DMS153 (cell line): ENCODE measurements at places on chromosomes 5 and 9.
A peak's percentile ranks its signal among the peaks of the same experiment; 100 is the strongest.

- DNase-seq: peak; percentile 27
These were observed 349.9 kb downstream of the PIK3R1 start for GRCh38 chr5:68565427-68565826.

DNA sequence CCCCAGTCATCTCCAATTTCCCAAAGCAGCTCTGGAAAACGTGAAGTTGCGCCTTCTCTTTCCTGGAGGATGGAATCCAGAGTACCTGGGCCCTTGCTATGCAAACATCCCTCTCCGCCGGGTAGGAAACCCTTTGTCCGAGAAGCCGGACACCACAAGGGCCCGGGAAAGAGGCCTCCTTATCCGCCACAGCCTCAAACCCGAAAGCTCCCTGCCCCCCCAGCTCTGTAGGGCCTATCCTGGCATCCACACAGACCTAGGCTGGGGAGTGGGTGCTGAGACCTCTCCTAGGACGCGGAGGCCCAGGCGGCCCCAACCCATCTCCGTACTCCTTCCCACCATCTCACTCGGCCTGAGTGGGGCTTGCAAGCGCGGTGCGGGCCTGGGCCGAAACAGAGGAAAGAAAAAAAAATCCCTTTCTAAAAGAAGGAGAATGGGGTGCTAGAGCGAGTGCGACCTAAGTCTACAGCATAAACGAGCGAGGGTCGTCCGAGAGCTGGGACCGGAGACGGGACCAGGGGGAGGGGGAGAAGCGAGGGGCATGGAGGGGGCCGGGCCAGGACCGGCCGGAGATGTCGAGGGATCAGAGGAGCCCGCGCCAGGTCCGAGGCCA is 624 bp downstream of the FBXW11 start:
- DNase-seq: no peak

GRCh38 chr9:16873126-16873802 is 2.8 kb upstream of the BNC2 start:
- DNase-seq: no peak

GRCh38 chr5:82408033-82408432 is 129.9 kb upstream of the RPS23 start:
- no peak for DNase-seq

DNA sequence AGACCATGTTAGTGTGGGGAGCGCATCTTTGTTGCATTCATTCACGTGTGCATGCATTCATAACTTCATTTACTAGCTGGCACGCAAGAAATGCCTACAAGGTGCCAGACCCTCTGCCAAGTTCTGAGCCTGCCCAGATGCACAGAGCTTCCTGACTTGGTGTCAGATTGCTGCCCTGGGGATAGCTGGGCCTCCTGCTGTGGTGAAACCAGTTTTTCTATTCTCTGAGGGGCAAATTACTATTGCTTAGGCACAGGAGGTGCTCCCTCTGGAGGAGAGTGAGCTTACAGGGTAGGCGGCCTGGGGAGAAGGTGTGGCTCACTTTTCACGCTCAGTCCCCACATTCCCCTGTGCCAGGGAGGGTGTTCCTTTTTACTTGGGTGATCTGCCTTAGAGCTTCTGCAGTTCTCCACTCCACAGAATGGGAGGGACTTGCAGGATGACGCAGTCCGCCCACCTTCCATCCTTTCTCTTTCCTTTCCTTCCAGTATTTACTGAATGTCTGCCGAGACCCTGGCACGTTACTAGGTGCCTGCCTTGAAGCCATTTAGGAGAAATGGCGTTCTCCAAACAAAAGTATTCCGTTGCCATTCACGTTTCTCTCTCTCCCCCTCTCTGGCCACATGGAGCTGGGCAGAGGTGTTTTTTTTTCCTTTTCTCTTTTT is 27.9 kb upstream of the CTNNA1 start:
- peak; percentile 85 for DNase-seq

DNA sequence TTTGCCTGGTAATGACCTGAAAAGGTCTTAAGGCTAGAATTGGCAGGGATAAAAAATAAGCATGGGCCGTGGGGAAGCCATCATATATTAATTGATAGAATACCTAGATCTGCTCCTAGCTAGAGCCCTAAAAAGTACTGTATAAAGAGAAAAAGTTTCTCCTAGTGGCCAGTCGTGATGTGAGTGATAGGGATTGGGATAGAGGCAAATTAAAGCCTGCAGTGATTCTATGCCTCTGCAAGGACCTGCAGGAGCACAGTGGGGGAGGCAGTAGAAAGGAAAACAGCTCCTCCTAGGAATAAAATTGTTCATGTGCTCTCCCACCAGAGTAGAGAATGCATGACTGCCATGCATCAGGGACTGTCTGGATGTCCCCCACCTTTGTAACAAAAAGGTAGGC is 56.2 kb upstream of the FTMT start:
- no peak for DNase-seq

DNA sequence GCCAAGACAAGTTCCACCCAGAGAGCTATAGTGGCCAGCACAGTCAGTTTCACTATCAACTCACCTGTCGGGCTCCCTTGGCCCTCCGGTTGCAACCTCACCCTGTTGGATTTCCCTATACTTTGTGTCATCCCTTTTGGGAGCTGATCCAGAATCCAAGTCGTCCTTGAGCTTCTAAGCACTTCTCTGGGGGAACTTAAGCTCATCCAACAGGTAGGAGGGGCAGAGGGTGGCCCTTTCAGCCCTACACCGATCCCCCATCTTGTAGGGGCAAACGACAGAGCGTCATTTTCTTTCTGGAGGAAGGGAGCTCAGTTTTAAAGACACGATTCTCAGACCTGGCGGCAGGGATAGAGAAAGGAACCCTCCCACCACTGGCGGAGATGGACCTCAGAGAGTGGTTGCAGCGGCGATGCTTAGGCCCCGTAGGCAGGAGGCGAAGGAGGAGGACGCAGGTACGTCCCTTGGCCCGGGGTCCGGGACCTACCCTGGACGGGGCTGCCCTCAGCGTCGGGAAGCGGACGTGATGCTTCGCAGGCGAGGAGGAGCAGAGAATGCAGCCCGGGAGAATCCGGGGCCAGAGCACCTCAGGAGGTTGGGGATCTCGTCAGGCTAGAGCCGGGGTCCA is 519 bp downstream of the ZER1 start:
- DNase-seq: no peak

GRCh38 chr5:31059889-31060288 is 133.6 kb upstream of the CDH6 start:
- no peak for DNase-seq

DNA sequence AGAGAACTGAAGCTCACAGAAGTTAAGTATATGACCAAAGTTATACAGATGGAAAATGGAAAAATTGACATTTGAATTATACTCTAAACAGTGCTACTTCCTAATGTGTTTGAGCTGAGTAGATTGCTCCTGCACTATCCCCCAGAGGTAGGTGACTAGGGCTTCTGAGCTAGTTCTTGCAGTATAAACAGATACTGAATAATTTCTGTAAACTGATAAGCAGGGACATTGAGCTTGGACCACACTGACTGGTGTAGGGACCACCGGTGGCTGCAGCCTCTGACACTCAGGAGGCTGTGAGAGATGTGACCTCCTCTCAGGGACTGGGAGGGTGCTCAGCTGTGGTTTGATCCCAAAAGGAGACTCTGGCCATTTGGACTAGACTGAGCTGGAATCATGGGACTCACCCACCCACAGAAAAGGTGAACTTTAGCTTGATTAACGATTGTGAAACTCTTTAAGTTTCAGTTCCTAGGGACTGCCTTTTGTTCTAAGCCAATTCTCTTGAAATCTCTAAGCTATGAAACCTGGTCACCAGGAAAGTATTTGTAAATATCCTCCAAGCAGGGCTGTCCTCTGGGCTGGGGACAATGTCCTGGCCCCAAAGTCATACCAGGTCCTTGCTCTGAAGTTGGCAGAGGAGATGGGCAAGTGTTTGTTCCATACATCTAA is 291.5 kb downstream of the SEC61B start:
- no peak for DNase-seq

- no peak for DNase-seq
These were observed 26.0 kb downstream of the SERINC5 start for GRCh38 chr5:80229902-80230255.

GRCh38 chr5:81855591-81855990 is 104.7 kb upstream of the SSBP2 start:
- no peak for DNase-seq

DNA sequence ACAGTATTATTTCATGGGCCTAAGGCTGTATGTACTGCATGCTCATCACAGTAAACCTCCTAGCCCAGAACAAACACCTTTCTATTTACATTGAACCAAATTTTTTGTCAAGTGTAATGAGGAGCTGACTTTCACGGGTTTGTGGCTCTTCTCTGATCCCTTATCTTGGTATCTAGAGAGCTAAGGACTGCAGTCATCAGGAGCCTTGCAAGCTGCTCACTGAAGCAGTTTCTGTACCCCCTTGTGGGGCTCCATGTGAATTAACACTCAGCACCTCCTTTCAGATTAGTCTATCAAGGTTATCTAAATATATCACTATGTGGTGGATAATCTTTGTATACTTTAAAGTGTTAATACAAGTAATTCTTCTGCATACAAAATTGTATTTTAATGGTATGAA is 108.2 kb downstream of the AUH start:
- DNase-seq: no peak

- DNase-seq: no peak
These were observed 435.7 kb downstream of the SH3GL2 start for GRCh38 chr9:18014556-18014955.

DNA sequence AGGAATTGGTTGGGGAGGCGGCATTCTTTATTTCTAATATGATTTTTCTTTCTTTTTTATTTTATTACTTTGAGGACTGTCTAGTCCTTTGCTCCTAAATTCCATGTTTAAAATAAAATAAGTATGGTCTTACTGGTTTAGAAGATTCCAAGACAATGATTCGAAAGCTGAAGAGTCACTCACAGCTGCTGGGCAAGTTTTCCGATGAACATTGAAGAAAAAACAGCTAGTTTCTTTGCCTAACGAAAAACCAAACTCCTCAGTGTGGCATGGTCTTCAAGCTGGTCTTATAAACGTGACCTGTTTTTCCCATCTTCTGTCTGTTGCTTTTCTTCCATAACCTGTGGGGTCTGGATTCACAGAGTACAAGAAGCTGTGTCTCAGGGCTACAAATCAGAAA is 25.1 kb downstream of the ZNF474 start:
- no peak for DNase-seq

DNA sequence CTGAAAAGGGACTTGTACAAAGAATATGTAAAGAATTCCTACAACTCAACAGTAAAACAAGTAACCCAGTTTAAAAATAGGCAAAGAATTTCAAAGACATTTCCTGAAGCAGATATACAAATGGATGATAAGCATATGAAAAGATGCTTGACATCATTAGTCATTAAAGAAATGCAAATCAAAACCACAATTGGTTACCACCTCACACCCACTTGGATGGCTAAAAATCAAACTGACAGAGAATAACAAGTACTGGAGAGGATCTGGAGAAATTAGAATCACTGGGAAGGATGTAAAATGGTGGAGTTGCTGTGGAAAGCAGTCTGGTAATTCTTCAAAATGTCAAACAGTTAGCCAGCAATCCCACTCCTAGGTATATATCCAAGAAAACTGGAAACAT is 12.5 kb upstream of the FOXE1 start:
- DNase-seq: no peak

DNA sequence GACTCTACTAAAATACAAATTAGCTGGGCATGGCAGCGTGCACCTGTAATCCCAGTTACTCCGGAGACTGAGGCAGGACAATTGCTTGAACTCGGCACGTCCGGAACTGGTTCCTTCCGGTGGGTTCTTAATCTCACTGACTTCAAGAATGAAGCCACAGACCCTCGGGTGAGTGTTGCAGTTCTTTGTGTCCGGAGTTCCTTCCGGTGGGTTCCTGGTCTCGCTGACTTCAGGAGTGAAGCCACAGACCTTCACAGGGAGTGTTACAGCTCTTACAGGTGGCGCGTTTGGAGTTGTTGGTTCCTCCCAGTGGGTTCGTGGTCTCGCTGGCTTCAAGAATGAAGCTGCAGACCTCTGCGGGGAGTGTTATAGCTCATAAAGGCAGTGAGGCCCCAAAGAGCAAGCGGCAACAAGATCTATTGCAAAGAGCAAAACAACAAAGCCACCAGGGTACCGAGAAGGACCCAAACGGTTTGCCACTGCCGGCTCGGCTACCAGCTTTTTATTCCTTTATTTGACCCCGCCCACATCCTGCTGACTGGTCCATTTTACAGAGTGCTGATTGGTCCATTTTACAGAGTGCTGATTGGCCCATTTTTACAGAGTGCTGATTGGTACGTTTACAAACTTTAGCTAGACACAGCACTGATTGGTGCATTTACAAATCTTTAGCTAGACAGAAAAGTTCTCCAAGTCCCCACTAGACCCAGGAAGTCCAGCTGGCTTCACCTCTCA is 28.6 kb upstream of the SLC6A19 start:
- no peak for DNase-seq

DNA sequence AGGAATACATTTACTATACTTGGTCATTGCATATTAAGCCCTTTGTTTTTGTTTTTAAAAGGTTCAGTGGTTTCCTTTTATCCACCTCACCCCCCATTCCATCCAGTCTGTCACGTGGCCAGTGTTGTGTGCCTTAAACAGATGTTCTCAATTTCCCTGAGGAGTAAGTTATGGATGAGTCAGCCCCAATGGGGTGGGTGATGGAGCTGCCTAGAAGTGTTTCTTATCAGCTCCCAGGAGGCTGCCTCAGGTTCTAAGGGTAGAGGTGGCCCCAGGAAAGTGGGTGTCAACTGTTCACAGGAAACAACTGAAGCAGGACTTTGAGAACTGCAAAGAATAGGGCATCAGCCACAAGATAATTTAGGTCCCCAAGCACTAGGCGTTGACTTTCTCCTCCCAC is 41.1 kb downstream of the ACTBL2 start:
- DNase-seq: no peak

DNA sequence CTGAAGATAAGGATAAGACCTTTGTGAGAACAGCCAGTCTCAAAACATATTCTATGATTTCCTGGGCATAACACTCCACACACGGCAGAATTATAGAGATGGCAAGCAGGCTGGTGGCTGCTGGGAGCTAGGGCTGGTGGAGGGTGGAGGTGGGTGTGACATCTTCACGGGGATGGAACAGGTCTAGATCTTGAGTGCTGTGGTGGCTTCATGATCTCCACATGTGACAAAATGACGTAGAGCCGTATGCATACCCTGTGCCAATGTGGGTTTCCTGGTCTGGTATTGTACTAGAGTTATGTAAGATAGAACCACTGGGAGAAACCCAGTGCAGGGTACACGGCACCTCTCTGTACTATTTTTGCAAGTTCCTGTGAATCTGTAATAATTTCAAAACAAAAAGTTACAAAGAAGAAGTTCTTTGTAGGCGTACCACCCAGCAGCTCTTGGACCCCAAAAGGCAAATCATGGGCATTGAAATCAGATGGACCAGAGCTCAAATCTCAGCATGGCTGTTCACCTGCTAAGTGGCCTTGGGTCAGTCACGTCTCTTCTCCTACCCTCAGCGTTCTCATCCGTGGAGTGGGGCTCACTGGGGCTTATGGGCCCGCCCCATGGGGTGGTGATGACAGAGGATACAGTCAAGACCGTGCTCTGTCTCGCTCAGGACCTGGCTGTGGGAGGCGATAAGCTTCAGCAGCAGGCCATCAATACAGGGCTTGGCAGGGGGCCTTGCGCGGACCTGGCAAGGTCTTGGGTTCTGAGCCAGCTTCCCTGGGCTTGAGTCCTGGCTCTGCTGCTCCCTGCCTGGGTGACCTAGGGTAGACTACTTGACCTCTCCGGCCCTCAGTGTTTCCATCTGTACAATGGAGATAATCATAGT is 74.7 kb upstream of the UNC5A start:
- DNase-seq: no peak
